CD14-positive monocyte (primary cell): ENCODE measurements at places on chromosomes 7 and 10. TPM values are rescaled to one million over a fixed set of nuclear protein-coding genes. Genes with fewer than 3 reads are reported as not detected.

The CTAGE8 gene
- not detected in 2 replicates for polyA plus RNA-seq

DNA sequence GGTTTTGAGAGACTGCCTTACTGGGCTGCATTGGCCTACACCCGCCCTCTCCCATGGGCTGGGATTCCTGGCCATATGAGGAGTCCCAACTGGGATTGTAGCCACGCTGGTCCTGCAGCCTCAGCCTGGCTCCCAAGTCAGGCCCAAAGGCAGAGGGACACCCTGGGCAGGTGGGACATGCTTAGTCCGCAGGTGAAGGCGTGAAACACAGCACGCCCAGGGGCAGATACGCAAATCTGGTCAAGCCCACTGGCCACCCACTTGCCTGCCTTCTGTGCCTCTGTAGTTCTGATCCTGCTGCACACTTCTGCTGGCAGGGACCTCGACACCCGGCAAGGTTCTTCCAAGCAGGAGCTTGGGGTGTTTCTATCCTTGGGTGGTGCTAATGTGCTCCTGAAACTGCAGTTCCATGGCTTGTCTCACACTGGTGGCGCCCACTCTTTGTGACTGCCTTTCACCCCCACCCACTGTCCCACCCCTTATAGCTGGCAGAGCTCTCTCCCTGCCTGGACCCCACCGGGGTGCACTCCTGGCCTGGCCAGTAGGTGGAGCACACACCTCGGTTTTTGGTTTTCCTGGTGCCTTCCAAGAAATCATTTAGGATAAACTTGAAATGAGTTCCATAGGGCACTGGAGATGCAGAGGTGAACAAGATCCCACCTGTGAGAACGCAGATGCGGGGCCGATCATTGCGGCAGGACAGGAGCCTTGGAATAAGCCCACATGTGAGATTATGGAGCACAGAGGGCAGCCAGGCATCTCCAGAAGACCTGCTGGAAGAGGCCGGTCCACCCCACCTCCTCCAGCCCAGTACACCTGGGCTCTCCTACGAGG is 47.9 kb downstream of the MKI67 start:
- H3K27ac ChIP-seq, result no peak overlapping the region
- no peaks in the 10 kb centered on the region for H3K4me1 ChIP-seq
- no peak overlapping the region for H3K4me3 ChIP-seq
- H3K36me3 ChIP-seq, result peaks cover 100% of the 10 kb centered on the region

- no peak overlapping the region for H3K4me3 ChIP-seq
- no peaks in the 10 kb centered on the region for H3K36me3 ChIP-seq
- H3K4me1 ChIP-seq, result no peaks in the 10 kb centered on the region
- no peak overlapping the region for H3K27ac ChIP-seq
Observed at GRCh38 chr7:55241958-55242357, 123.2 kb upstream of the LANCL2 start.

- DNase-seq, result no peak
- no peak overlapping the region for H3K4me3 ChIP-seq
- no peak overlapping the region for H3K27ac ChIP-seq
- no peaks in the 10 kb centered on the region for H3K4me1 ChIP-seq
- H3K27me3 ChIP-seq, result no peaks in the 10 kb centered on the region
Observed at GRCh38 chr10:133166828-133167692, 7.0 kb downstream of the KNDC1 start.

GRCh38 chr7:91910171-91910570 is 29.7 kb upstream of the MTERF1 start:
- no peaks in the 10 kb centered on the region for H3K27me3 ChIP-seq
- no peaks in the 10 kb centered on the region for H3K36me3 ChIP-seq
- no peak for DNase-seq
- H3K4me1 ChIP-seq, result peaks cover 6% of the 10 kb centered on the region

DNA sequence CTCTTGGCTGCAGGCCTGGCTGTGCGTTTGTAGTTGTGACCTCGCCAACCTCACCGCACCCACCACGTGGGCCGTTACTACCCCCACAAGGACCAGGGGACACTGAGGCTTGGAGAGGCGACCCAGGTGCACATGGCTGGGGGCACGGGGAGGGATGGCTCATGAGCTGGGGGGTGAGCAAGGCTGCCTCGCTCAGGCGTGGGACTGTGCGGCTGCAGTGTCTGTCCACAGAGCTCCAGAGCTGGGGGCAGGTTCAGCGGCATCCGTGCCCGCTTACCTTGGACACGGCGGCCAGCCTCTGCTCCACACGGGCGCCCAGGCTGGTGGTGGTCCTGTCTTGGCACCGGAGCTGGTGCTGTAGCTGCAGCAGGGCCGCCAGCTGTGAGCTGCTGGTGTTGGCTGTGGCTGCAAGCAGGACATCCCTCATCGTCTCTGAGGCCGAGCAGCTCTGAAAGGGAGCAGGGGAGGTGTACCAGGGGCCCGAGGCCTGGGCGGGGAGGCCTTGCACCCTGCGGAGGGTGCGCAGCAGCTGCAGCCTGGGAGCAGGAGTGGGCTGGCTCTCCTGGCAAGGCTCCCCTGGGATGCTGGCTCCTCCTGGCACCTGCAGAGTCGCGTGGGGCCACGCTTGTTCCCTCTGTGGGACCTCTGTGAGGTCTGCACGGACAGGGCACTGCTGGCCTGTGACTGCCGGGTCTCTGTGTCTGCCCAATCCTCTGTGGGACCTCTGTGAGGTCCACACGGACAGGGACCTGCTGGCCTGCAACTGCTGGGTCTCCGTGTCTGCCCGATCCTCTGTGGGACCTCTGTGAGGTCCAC is 60.0 kb upstream of the NKX6-2 start:
- no peak overlapping the region for H3K27ac ChIP-seq
- no peaks in the 10 kb centered on the region for H3K27me3 ChIP-seq
- no peak for DNase-seq
- no peaks in the 10 kb centered on the region for H3K4me1 ChIP-seq

DNA sequence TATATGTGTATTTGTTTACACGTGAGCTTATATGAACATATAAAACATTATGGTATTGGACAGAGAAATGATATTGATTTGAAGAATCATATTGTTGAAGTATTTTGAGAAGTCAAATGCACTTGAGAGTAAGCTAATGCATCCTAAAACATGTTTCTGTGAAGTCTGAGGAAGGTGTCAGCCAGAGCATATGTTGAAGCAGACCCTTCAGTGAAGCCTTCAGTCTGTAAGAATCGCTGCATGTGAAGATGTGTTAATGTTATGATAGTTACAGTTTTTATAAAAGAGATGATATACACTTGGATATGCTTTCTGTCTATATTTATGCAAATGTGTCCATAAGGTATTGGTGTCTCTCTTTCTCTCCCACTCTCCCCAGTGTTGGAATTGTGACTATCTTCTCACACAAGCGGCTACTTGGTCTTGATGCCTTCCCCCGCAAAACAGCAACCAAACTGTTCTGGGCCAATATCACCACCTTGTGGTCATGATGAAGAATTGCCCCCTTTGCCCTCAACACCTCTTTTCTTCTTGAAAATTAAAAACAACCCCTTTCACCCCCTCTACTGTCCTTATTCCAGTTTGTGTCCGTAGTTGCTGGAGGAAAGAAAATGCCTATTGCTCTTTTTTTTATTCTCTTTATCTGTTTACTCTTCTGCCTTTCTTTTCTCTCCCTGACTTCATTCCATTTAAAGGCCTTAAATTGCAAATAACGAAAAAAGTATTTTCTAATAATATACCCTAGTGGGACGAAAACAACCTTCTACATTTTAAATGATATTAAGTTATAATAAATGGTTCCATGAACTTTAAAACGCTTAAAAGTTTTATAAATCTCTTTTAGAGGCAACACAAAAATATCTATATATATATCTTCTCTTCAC is 64.9 kb downstream of the IKZF1 start:
- H3K36me3 ChIP-seq, result peaks cover 100% of the 10 kb centered on the region
- H3K4me3 ChIP-seq, result no peak overlapping the region
- peak; percentile 71 for DNase-seq
- H3K4me1 ChIP-seq, result no peaks in the 10 kb centered on the region

- H3K36me3 ChIP-seq, result no peaks in the 10 kb centered on the region
- no peaks in the 10 kb centered on the region for H3K4me1 ChIP-seq
- no peaks in the 10 kb centered on the region for H3K27me3 ChIP-seq
- DNase-seq, result no peak
- H3K4me3 ChIP-seq, result no peak overlapping the region
- H3K27ac ChIP-seq, result no peak overlapping the region
Observed at GRCh38 chr7:121603886-121604285, 207.8 kb upstream of the FAM3C start.

The RELN gene
- polyA plus RNA-seq, result not detected

DNA sequence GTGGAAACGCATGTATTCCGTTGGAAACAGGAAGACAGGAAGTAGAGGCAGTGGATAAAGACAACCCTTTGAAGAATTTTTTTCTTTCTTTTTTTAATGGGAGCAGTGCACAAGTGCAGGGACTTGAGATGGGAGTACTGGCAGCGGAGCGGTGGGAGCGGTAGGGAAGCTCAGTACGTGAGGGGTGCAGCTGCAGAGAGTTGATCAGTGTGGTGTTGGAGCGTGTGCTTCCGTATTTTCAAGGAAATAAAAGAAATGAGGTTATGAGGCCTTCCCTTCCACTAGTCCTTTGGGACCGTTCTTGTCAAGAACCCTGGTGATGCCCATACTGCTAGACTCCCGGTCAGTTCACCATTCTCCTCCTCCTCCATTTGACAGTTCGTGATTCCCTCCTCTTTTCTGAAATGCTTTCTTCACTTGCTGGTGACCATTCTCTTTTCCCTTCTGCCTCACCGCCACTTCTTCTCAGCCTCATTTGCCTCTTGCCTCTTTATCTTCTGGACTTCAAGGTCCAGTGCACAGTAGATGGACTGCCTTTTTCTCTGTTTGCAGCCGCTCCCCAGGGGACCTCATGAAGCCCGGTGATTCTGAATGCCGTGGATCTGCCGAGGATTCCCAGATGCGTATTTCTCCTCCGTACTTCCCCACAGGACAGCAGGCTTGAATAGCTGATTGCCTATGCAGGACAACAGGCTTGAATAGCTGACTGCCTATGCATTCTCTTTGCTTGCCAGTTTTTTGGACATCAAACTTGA is 39.1 kb upstream of the TMEM236 start:
- H3K4me3 ChIP-seq, result no peak overlapping the region
- H3K36me3 ChIP-seq, result peaks cover 88% of the 10 kb centered on the region
- DNase-seq, result no peak
- H3K27ac ChIP-seq, result no peak overlapping the region
- H3K4me1 ChIP-seq, result no peaks in the 10 kb centered on the region
- no peaks in the 10 kb centered on the region for H3K27me3 ChIP-seq

The HABP2 gene
- not detected for polyA plus RNA-seq

The PTPN12 gene
- polyA plus RNA-seq, result 6.6 TPM

The ACSM6 gene
- not detected in 2 replicates for polyA plus RNA-seq

DNA sequence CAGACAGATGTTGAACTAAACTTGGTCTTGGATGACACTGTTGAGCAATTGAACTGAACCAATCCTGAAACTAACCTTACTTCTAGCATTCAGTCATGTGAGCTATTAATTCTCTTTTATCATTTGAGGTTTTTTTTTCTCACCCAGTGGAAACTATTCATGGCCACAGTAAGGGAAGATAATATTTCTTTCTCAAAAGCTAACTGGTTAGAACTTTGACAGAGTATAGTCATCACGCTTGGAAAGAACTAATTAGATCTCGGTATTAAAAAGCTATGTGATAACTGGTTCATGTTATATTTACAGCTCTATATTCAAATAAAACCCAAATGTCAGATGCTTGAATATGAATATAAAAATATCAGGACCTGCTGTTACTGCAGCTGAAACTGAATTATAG is 89.5 kb downstream of the OTUD1 start:
- H3K4me1 ChIP-seq, result peaks cover 20% of the 10 kb centered on the region
- no peaks in the 10 kb centered on the region for H3K36me3 ChIP-seq
- no peak for DNase-seq
- no peaks in the 10 kb centered on the region for H3K27me3 ChIP-seq
- no peak overlapping the region for H3K4me3 ChIP-seq
- H3K27ac ChIP-seq, result no peak overlapping the region

The IKZF1 gene
- 38.4 TPM for polyA plus RNA-seq
